B cell (primary cell): ENCODE measurements at places on chromosomes 13 and 19. TPM values are rescaled to one million over a fixed set of nuclear protein-coding genes. Genes with fewer than 3 reads are reported as not detected.
A peak's percentile ranks its signal among the peaks of the same experiment; 100 is the strongest.

- DNase-seq: peak; percentile 30
- H3K4me3 ChIP-seq: peak overlapping the region; percentile 52
- no peaks in the 10 kb centered on the region for H3K36me3 ChIP-seq
- peaks cover 47% of the 10 kb centered on the region for H3K27me3 ChIP-seq
These were observed 6.6 kb downstream of the SLITRK5 start for GRCh38 chr13:87677496-87678371.

- H3K36me3 ChIP-seq: no peaks in the 10 kb centered on the region
- DNase-seq: no peak
- no peak overlapping the region for H3K27ac ChIP-seq
These were observed 303.1 kb downstream of the PCDH9 start for GRCh38 chr13:66926851-66927524.

- H3K4me3 ChIP-seq: no peak overlapping the region
- H3K27ac ChIP-seq: no peak overlapping the region
- H3K36me3 ChIP-seq: peaks cover 2% of the 10 kb centered on the region
These were observed 20.8 kb downstream of the RASA3 start for GRCh38 chr13:114111577-114111976.

GRCh38 chr19:3426433-3426832 lies 53.9 kb downstream of the SMIM24 start:
- H3K27me3 ChIP-seq: no peaks in the 10 kb centered on the region
- H3K36me3 ChIP-seq: no peaks in the 10 kb centered on the region
- H3K27ac ChIP-seq: no peak overlapping the region
- peaks cover 7% of the 10 kb centered on the region for H3K4me1 ChIP-seq
- no peak overlapping the region for H3K4me3 ChIP-seq
- no peak for DNase-seq

DNA sequence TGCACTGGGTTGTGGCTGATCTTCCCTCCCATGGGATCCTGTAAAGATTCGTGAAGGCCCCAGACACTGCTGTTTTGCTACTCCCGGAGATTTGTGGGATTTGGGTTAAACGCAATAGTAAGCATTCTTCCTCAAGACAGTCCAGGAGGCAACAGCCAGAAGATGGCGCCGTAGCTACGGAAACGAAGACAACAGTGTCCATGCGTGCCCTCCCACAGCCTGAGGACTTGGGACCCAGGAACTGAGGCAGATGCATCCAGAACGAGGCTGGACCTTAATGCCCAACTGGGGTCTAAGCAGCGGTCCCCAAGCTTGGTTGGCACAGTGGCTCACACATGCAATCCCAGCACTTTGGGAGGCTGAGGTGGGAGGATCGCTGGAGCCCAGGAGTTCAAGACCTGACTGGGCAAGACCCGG lies 57.6 kb upstream of the ZNF507 start:
- H3K36me3 ChIP-seq: no peaks in the 10 kb centered on the region
- H3K27ac ChIP-seq: no peak overlapping the region
- peaks cover 4% of the 10 kb centered on the region for H3K27me3 ChIP-seq
- no peak for DNase-seq

GRCh38 chr13:51192348-51192747 lies 29.9 kb upstream of the FAM124A start:
- no peak overlapping the region for H3K4me3 ChIP-seq
- H3K27ac ChIP-seq: no peak overlapping the region
- no peak for DNase-seq
- H3K4me1 ChIP-seq: no peaks in the 10 kb centered on the region
- H3K27me3 ChIP-seq: no peaks in the 10 kb centered on the region

DNA sequence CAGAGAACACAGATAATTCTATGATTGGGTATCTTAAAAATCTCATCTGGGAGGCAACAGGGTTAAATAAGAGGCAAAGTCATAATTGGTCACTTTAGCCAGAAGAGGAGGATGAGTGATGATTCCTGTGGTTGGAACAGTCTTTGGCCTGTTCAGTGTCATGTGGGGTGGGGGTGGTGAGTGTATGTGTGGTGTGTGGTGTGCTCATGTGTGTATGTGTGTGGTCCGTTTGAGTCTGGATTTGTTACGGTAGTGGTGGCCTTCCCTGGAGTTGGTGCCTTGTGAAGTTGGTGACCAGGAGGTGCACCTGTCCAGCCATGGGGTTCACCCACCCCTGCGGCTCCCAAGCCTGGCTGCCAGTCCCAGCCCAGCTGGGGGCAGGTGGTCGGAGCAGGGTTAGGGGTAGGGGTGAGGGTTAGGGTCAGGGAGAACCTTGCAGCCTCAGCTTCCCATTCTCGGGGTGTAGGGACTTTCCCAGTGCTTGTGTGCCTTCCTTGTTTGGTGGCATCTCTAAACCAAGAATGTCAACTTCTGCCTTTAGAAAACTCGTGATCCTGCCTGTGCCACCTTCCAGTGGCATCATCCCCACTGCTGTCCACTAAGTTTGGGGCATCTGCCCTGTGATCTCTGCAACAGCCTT lies 97.5 kb downstream of the RAB20 start:
- peaks cover 22% of the 10 kb centered on the region for H3K4me1 ChIP-seq
- DNase-seq: peak; percentile 70
- H3K27me3 ChIP-seq: no peaks in the 10 kb centered on the region
- no peak overlapping the region for H3K4me3 ChIP-seq

DNA sequence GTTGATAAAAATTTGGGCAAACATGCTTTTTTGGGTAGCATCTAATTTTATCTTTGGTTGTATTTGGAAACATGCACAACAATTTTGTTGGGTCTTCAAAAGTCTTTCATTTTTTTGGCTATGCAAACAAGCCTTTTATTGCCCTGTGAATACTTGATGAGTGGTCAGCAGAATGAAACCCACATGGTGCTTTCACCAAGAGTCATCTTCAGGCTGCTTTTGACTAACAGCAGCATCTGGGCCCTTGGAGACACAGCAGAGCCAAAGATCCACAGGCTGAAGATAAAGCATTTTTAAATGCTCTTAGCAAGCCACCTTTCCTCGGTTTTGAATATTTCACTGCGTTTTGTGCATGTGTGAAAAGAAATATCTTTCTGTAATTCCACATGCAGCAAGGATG lies 154.9 kb downstream of the FGF9 start:
- no peak for DNase-seq
- H3K27ac ChIP-seq: no peak overlapping the region
- H3K4me3 ChIP-seq: no peak overlapping the region
- no peaks in the 10 kb centered on the region for H3K4me1 ChIP-seq
- H3K36me3 ChIP-seq: no peaks in the 10 kb centered on the region

DNA sequence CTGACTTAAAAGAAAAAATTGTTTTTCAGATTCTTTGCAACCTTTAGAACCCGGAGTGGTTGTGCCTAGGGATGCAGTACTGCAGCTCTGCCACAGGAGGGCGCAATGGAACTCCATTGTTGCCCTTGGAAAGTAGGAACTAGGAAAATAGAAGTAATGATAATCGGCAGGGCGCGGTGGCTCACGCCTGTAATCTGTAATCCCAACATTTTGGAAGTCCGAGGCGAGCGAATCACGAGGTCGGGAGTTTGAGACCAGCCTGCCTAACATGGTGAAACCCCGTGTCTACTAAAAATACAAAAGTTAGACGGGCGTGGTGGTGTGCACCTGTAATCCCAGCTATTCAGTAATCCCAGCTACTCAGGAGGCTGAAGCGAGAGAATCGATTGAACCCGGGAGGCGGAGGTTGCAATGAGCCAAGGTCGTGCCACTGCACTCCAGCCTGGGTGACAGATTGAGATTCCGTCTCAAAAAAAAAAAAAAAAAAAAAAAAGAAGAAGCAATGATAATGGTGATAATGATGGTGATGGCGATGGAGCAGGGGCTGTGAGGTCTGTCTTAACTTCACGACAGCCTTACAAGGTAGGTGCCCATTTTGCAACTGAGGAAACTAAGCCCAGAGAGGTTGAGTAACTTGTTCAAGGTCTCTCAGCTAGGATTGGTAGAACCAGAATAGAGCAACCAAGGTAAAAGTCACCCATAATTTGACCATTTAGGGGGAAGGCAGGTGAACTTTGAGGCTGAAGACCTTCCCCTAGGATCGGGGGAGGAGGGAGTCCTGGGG lies 5.5 kb upstream of the ADAMTS10 start:
- H3K27ac ChIP-seq: no peak overlapping the region
- H3K4me1 ChIP-seq: no peaks in the 10 kb centered on the region
- H3K36me3 ChIP-seq: no peaks in the 10 kb centered on the region
- peak; percentile 48 for DNase-seq

- H3K36me3 ChIP-seq: no peaks in the 10 kb centered on the region
- peaks cover 11% of the 10 kb centered on the region for H3K4me1 ChIP-seq
- DNase-seq: no peak
- H3K4me3 ChIP-seq: peak overlapping the region; percentile 25
- no peak overlapping the region for H3K27ac ChIP-seq
- H3K27me3 ChIP-seq: no peaks in the 10 kb centered on the region
These were observed 83.2 kb upstream of the IRS2 start for GRCh38 chr13:109869312-109870237.

The C19orf81 gene
- not detected in 2 replicates for total RNA-seq

The CATSPERD gene
- total RNA-seq: not detected in 2 replicates

The NLRP11 gene
- 0.12 TPM in 1 of 2 replicates, not detected in the other for total RNA-seq

The DLEU7 gene
- 0.25 and 0.53 TPM in 2 replicates for total RNA-seq

The CYP4F2 gene
- not detected in 2 replicates for total RNA-seq
